ENCODE measurements at places on chromosomes 16 and 17. TPM values are rescaled to one million over a fixed set of nuclear protein-coding genes. Genes with fewer than 3 reads are reported as not detected.

DNA sequence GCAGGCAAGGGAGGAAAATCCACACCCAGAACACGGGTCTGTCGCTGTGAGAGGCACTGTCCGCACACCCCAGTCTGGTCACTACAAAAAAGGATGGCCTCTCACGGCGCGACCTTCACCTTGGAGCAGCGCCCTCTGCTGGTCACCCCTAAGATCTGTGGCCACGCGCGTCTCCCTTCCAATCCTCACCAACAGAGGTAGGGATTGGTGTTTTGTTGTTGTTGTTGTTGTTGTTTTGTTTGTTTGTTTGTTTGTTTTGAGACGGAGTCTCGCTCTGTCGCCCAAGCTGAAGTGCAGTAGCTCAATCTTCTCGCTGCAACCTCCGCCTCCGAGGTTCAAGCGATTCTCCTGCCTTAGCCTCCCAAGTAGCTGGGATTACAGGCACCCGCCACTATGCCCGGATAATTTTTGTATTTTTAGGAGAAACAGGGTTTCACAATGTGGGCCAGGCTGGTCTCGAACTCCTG, 15.0 kb upstream of the C17orf58 start:
- peak; percentile 55 for DNase-seq

GRCh38 chr16:17138801-17139200, 332.0 kb downstream of the XYLT1 start:
- no peak for DNase-seq

GRCh38 chr16:77868478-77868877, 80.1 kb downstream of the VAT1L start:
- DNase-seq: no peak

Gene HBQ1
- 0.30 TPM for polyA plus RNA-seq

Gene MYOCD
- 3.4 TPM for polyA plus RNA-seq
